Bronchial epithelial cell (primary cell): ENCODE measurements at places on chromosomes 13 and 19. TPM values are rescaled to one million over a fixed set of nuclear protein-coding genes. Genes with fewer than 3 reads are reported as not detected.

The CEACAM7 gene
- 0.79 and 7.3 TPM in 2 replicates for total RNA-seq

The SLITRK1 gene
- total RNA-seq: not detected in 2 replicates

The CGB3 gene
- not detected in 2 replicates for total RNA-seq

The BRD4 gene
- 12.1 and 15.4 TPM in 2 replicates for total RNA-seq

The ZNF667 gene
- 1.2 and 2.6 TPM in 2 replicates for total RNA-seq

The ZNF554 gene
- total RNA-seq: 3.2 and 3.9 TPM in 2 replicates

The IFNL2 gene
- not detected in 2 replicates for total RNA-seq

The DBP gene
- total RNA-seq: 6.6 and 8.7 TPM in 2 replicates
